Cortex of kidney (tissue), 1 donor: ENCODE measurements at places on chromosomes 2 and 18.

DNA sequence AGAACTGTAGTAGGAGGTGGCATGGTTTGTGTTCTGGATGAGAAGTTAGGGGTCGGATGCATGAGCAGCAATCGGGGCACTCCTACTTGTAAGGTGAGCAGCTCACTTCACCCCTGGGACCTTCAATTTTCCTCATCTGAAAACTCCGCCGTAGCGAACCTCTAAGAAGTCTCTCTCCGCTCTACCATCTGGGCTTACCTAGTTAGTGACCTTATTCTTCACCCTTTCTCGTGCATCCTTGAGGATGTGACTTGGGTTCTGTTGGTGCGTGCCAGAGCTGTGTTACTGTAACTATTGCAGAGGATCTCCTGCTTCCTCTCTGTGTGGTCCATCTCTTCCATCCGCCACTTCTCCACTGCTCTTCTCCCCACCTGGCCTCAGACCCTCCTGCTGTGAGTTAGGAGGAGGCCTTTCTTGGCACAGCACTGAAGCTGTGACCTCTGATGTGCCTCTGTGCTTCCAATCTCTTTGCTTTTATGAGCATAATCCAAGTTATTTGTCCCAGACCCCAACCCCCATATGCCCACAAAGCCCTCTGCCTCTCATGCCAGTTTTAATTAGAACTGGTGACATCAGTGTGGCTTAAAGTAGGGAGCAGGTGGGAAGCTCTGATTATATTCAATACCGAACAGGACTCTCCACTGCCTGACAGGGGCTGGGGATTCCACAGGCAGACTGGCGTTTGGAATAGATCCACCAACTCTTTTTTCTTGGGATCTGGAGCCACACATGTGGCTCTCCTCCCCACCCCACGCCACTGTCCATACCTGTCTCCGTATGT, 178.4 kb downstream of the BCL2 start:
- DNase-seq: no peak

DNA sequence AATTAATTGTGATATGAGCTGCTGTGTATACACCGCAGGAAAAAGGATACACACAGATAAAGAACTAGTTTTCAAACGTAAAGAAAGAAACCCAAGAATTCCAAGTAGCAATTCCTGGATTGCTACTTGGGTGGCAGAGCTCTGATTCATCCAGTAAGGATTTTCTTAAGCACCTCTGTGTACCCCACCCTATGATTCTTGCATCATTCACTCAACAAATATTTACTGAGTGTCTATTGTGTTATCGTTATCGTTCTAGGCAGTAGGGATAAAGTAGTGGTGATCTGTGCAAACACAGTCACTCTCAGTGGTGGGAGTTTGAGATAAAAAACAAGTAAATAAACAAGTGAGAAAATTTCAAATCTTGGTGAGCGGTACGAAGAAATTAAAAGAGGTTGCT, 4.9 kb upstream of the TMEM200C start:
- no peak for DNase-seq

DNA sequence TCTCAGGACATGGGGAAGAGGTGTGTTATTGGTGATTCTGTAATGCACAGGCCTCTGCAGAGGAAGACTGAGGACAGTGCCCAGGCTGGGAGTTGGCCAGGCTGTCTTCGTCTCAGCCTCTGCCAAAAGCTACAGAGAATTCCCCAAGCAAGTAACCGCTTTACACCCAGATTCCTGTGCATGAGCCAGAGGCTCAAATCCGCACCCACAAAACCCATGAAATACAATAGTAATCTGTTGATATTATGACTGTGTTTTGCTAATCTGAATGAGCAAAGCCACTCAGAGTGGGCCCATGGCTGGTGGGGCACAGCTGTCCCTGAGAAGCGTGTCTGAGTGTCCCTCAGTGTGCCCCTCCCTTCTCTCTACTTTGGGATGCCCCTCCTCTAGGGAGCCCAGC, 149.5 kb upstream of the PXDN start:
- no peak for DNase-seq

- DNase-seq: no peak
These were observed 1066.2 kb downstream of the TDRD15 start for GRCh38 chr2:22189893-22190480.

- DNase-seq: no peak
These were observed 134.6 kb upstream of the REG3G start for GRCh38 chr2:78890935-78891334.

- DNase-seq: no peak
These were observed 139.0 kb upstream of the ITGB6 start for GRCh38 chr2:160338901-160339685.

GRCh38 chr2:207046724-207047123, 107.4 kb downstream of the CPO start:
- DNase-seq: no peak

DNA sequence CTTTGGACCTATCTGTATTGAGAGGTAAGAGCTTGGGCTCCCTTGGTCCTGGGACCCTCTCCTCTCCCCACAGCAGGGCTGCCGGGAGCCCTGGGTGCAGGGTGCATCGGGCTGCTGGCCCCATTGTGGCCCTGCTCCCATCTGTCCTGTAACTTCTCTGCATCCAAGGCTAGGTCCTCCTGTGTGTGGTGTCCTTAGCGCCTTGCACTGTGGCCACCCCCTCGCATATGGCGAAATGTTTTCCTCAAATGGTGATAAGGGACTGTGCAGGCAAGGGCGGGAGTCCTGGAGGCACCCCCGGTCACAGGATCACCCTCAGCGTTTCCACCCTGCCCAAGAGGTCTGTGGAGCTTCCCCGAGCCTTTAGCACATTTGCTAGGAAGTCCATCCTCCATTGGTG, 208.2 kb downstream of the SH3RF3 start:
- no peak for DNase-seq

- no peak for DNase-seq
These were observed 595.4 kb downstream of the NYAP2 start for GRCh38 chr2:225994748-225995405.

DNA sequence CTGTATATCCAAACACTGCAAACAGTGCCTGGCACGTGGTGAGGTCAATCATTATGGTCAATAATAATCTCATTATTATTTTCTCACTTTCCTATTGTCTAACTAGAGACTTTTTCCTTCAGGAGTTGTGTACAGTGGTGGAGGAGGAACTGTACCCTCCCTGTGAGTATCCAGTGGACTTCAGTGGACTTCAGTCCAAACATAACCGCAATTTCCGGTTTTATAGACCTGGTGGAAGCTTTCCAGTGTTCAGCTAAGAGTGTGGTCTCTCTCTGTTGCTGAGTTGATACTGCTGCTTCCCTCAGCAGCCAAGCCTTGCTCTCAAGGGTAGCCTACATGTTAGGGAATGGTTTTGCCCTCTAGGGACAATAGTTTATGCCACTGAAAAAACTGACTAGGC, 447.1 kb downstream of the TMEM182 start:
- no peak for DNase-seq

GRCh38 chr18:23725827-23726661, 36.8 kb downstream of the LAMA3 start:
- no peak for DNase-seq

DNA sequence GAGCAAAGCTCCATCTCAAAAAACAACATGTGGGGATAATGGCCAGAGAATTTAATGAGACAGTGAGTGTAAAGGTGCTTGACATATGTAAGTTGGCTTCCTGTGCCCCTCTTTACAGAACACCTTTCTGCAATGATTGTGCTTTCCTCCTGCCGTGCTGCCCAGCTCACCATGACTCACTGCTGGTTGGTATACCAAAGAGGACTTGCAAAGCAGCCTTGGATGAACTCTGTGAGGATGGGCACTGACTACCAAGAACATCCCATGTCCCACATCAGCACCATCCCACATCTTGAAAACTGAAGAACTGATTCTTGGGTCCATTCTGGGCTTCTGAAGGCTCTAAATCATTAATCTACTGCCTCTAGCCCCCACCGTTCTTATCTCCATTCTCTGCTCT, 52.2 kb downstream of the NGEF start:
- DNase-seq: no peak

- no peak for DNase-seq
These were observed 157.3 kb upstream of the CHAC2 start for GRCh38 chr2:53610260-53610659.

DNA sequence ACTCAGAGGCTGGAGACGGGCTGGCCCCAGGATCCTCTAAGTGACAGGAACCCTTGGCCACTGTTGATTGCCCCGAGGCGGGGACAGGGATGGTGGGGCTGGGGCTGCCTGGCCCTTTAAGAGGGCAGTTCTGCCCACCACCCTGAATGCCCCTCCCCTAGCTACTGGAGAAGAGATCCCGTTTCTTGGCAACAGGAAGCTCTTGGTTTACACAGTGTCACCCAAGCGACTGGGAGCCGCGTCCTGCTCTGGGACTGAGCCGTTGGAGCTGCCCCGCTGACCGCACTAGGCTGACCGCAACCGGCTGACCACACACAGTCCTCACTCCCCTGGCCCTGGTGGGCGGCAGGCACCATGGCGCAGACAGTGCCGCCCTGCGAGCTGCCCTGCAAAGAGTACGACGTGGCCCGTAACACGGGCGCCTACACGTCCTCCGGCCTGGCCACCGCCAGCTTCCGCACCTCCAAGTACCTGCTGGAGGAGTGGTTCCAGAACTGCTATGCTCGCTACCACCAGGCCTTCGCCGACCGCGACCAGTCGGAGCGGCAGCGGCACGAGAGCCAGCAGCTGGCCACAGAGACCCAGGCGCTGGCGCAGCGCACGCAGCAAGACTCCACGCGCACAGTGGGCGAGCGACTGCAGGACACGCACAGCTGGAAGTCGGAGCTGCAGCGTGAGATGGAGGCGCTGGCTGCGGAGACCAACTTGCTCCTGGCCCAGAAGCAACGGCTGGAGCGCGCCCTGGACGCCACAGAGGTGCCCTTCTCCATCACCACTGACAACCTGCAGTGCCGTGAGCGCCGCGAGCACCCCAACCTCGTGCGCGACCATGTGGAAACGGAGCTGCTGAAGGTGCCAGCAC, at the start of gene TEKT4:
TEKT4 (plus strand) TSS at position 205 of the 862 bp plus-strand sequence; CDS start at position 355, 150 bp downstream.
- DNase-seq: no peak

DNA sequence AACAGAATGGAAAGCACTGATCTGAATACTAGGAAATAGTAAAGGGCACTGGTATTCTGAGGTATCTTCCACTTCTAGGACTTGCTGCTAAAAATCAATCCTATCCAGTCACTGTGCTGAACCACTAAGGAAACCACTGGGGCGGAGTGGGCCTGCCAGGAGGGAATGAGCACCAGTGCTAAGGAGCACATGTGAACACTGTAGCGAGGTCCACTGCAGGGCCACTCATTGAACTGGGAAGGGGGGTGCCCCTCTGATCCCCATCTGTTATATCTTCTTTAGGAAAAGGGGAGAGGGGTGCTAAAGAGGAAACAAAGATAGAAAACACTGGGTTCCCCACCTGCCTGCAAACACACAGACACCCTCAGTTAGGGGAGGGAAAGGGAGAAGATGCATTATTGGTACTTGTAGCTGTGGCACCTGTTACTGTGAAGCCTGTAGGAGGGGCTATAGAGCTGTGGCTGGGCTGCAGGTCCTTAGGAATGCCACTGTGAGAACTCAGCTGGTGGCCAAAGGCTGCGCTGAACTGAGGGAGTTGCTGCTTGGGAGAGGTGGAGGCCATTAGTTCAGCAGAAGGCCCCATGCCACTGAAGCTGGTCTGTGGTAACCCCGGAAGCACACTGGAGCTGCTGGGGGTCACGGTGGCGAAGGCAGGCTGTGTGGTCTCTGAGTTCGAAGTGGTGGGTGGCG, 81.8 kb downstream of the INO80D start:
- DNase-seq: no peak

GRCh38 chr2:55049821-55050099, 491 bp downstream of the RTN4 start:
- DNase-seq: no peak
